ENCODE measurements at places on chromosomes 3 and 15.
A peak's percentile ranks its signal among the peaks of the same experiment; 100 is the strongest.

DNA sequence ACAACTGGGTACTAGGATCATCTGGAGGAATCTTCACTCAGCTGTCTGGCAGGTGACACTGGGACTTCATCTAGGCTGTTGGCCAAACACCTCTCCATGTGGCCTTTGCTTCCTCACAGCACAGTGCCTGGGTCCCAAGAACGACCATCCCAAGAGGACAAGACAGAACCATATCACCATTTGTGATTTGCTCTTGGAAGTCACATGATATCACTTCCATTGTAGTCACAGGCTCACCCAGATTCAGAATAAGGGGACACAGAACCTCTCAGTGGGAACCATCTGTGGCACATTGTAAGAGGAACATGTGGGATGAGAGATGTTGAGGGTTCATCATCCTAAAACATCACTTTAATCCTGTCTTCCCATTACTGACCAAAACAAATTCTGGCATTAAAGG lies 1.9 kb upstream of the PSMA4 start:
- DNase-seq: no peak

- DNase-seq: peak; percentile 47
Measured at GRCh38 chr3:101976473-101976872, 127.2 kb downstream of the NFKBIZ start.

GRCh38 chr3:41502481-41502880 lies 303.2 kb downstream of the CTNNB1 start:
- no peak for DNase-seq

- DNase-seq: no peak
Measured at GRCh38 chr15:82963471-82964341, 11.2 kb upstream of the HOMER2 start.

GRCh38 chr15:100869151-100869999 lies 10.3 kb upstream of the ALDH1A3 start:
- no peak for DNase-seq

- no peak for DNase-seq
Measured at GRCh38 chr3:170602556-170602955, 16.7 kb upstream of the SLC7A14 start.

- DNase-seq: no peak
Measured at GRCh38 chr3:25520926-25521559, 93.0 kb downstream of the RARB start.

DNA sequence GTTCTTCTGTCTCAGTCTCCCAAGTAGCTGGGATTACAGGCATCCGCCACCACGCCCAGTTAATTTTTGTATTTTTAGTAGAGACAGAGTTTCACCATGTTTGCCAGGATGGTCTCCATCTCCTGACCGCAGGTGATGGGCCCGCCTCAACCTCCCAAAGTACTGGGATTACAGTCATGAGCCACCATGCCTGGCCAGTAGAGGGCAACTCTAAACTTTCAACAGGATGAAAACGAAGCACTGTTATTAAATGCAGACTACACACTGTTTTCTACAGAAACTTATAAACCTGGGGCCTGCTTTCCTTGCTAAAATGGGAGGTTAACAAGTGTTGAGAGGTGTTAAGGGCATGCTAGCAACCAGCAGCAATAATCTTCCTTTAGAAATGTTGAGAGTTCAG lies 7.6 kb downstream of the ARPC4 start:
- no peak for DNase-seq

- DNase-seq: no peak
Measured at GRCh38 chr15:92510163-92510882, 116.6 kb downstream of the ST8SIA2 start.

DNA sequence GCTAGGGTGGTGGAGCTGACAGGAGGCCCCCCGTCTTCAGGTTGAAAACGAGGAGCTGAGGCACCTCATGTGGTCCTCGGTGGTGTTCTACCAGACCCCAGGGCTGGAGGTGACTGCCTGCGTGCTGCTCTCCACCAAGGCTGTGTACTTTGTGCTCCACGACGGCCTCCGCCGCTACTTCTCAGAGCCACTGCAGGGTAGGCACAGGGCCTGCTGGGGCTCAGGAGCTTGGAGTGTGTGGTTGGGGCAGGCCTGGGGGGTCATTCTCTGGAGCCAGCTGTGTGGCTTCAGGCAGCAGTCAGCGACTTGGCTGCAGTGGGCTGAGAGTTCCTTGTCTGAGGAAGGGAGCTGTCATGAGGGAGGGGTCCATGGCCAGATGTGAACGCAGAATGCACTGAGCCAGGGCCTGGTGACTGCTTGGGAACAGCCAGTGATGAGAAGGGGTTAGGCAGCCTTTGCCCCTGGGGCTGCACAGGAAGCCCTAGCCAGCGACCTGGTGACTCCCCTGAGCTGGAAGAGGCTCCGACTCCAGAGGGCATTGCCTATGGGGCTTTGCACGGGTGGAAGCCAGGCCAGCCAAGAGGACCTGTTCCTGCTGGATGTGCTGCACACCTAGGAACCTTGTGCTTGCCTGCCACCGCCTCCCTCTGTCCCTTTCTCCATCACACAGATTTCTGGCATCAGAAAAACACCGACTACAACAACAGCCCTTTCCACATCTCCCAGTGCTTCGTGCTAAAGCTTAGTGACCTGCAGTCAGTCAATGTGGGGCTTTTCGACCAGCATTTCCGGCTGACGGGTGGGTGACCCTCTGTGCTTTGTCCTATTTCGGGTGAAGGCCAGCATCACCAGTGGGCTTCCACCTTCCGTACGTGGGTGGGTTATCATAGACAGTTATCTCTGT lies 4.9 kb upstream of the STAB1 start:
- DNase-seq: no peak

GRCh38 chr3:168141405-168141998 lies 45.8 kb upstream of the GOLIM4 start:
- DNase-seq: no peak

DNA sequence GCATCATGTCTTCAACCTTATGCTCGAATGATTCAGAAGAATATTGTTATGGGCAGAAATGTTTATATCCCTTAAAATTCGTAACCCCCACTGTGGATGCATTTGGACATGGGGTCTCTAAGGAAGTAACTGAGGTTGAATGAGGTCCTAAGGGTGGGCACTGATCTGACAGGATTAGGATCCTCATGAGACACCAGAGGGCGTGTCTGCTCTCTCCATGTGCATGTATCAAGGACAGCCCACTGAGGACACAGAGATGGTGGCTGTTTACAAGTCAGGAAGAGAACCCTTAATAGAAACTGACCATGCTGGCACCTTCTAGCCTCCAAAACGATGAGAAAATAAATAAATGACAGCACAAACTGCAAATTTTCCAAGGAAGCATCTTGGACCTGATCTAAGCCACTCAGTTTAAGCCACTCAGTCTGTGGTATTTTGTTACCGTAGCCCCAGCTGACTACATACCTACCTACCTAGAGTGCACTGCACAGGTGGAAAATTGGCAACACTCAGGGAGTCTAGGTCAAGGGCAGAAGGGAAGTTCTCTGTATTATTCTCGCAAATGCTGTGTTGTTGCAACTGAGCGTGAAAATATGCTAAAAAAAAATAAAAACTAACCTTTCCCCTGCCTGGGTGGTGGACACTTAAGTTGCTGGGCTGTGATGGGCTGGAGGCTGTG lies 126.6 kb downstream of the TJP1 start:
- no peak for DNase-seq

GRCh38 chr3:61353382-61353781 lies 102.1 kb upstream of the FHIT start:
- DNase-seq: no peak

GRCh38 chr15:91871837-91872236 lies 18.3 kb downstream of the SLCO3A1 start:
- DNase-seq: no peak

- no peak for DNase-seq
Measured at GRCh38 chr15:25093455-25094029, 138.8 kb downstream of the SNRPN start.

DNA sequence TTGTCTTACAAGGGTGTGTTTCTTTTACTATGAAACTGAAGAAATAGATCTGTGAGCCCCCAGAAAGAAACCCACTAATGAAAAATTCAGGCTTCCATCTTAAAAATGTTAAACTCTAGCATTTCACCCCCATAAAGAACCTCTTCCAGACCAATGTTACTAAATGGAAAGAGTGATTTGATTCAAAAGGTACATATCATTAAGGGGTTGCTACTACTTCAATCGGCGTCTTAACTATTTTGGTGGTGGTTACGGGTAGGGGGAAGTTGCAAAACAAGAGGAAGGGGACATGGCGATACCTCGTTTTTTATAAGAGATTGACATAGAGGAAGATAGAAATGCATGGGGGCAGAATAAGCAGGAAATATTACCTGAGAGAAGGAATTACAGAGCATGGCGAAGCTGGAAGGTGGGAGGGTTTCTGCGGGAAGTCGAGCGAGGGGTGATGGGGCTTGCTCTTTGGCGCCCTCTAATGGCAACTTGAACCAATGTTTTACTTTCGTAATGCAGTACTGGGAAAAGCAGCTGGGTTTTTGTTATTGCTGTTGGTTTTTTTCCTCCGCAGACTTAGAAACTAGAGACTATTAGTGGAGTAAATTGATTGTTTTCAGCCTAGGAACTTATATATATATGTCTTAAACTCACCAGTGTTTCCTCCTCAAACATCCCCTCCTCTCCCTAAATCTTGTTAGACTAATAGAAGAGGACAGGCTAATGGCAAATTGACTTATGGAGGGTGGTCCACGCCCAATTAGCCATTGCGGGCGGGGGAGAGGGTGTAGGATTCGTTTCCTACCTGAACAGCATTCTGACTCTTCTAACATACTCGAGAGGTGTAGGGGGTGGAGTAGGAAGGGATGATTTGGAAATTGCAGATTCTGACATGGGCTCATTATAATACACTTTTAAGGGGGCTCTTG lies 11.3 kb upstream of the SOX2 start:
- peak; percentile 83 for DNase-seq

DNA sequence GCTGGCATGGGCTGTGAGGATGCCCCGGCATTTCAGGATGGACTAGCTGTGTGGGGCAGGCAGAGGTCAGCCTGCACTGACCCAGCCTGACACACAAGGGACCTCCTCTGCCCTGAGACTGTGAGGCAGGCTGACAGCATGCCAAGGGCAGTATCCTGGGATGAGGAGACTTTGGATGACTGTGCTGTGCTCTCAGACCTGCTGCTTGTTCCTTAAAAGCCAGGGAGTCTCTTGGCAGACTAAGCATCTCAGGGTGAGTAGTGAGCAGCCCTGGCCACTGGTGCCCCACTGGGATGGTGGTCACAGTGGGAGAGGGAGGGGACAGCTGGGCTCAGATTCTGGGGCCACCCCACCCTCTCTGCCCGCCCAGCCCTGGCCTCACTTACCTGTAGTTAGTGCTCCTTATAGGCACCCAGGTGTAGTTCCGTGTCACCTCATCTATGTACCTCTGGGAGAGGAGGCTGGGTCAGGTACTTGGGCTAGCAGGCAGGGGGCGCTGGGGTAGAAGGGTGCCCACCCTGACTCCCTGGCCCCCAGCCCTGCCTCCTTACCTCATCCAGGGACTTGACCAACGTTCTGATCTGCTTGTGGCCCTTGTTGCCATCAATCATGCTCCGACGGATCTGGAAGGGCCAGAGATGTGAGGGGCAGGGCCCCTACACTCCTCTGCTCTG lies 16.1 kb upstream of the TMEM115 start:
- no peak for DNase-seq

DNA sequence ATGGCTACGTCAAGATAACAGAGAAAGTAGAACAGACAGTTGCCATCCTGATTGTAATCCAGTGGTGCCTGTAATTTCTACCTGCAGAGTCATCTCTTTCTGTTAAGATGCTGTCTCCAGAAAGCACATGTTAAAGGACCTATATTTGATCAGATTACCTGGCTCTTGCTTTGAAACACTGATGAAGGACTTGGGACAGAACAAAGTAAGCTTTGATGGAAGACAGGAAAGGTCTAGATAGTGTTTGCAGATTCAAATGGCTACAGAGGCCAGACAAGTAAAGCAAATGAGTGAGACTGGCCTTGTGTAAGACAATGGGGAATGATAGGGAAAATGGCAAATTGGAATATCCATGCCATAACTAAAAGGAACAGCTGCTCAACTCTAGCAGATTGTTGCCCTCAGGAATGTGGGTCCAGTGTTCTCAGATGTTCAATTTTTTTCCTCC lies 1.8 kb upstream of the GSK3B start:
- DNase-seq: no peak

DNA sequence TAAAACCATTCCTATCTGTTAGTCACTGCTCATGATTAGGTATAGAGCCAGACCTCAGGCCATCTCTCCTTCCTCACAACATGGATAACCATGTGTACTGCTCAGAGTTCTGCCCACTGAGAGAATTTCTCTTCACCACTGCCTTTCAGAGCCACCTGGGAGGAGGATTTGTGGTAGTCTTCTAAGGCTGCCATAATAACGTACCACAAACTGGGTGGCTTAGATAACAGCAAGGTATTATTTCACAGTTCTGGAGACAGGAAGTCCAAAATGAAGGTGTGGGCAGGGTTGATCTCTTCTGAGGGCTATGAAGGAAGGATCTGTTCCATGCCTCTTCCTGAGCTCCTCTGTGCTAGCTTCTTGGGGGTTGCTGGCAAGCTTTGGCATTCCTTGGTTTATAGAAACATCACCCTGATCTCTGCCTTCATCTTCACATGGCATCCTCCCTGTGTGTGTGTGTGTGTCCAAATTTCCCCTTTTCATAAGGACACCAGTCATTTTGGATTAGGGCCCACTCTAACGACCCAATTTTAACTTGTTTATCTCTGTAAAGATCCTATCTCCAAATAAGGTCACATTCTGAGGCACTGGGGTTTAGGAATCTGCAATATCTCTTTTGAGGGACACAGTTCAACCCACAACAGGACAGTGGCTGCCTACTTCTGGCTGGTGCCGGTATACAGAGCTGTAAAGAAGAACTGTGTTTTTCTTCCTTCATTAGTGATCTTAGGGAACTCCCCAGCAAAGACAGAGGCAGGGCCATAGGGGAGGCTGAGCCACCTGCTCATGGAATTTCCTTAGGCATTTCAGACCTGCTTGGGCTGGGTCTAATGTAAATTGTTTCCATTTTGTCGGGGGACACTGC lies 42.1 kb upstream of the NOX5 start:
- no peak for DNase-seq

- no peak for DNase-seq
Measured at GRCh38 chr3:176961916-176962315, 235.4 kb downstream of the TBL1XR1 start.

DNA sequence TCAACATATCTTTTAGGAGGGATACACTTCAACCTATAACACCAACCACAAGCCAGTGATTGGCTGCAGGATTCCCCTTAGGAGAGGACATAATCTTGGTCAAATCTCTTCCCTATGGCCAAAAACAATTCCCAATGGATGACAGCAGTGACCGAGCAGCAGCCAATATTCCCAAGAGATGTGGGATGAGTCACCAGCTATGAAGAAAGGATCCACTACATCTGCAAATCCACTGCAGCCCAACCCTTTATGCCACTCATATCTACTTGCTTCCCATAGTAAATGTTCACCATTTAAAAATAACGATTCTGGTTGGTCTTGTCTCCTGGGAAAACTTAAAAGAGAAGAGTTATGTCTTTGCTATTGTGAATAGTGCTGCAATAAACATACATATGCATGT lies 4.5 kb upstream of the IQCF5 start:
- DNase-seq: no peak

DNA sequence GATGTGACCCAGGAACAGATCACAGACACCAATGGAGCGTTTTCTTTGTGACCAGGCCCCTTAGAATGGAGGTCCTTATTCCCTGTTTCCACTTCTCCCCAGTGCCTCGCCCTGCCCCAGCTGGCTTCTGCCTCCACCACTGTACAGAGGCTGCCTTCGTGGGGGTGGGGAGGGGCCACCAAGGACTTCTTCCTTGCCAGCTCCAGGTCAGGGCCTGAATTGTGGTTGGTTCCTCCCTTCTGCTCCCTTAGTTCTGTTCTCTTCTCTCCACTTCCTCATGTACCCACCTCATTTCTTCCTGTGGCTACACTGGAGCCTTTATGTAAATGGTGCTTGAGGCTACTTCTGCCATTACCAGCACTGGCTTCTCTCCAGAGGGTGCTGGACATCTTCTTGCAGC lies 16.4 kb downstream of the TGM4 start:
- DNase-seq: no peak

Measured in GM20000 (cell line).